ENCODE measurements at places on chromosomes 4 and X.

- no peak for DNase-seq
Observed at GRCh38 chr4:88738180-88738579, 40.6 kb upstream of the NAP1L5 start.

GRCh38 chr4:189773909-189774308, 166.8 kb upstream of the FRG1 start:
- DNase-seq: no peak

DNA sequence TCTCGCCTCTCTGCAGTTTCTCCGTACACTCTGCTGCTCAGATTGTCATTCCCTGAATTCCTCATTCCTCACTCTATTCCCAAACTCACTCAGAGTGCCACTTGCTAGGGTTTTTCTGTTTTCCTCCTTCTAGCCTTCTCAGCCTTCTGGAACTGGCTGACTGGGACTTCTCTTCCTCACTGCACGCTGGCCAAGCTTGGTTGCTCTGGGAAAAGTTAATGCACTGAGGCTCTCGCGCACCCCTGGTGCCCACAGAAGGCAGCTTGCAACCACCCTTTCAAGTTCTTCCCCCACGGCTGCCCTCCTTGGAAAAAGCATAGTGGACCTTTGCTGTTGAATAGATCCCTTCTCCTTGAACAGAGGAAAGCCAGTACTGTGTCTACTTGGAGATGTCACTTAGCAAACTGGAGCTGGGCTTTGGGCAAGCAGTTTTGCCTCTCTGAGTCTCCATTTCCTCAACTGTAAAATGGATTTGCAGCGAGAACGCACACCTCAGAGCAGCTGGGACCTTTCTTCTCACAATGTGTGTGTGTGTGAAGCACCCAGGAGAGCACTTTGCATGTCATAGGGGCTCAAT, 6.0 kb upstream of the CCKAR start:
- no peak for DNase-seq

DNA sequence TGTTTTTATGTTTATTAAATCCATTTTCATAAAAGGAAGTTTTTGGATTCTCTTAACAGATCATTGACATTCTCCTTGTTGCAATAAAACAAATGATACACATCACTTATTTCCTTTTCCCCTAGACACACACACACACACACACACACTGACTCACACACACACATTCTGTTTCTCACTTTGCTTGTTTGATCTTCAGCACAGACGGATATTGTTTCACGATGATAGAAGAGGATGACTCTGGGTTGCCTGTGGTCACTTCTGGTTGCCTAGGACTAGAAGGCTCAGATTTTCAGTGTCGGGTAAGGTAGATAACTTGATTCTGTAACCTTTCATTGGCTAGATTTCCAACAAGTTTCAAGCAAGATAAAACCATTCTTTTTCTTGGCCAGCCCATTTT, 356.8 kb downstream of the BMPR1B start:
- no peak for DNase-seq

GRCh38 chr4:173194157-173194556, 25.5 kb downstream of the GALNT7 start:
- no peak for DNase-seq

DNA sequence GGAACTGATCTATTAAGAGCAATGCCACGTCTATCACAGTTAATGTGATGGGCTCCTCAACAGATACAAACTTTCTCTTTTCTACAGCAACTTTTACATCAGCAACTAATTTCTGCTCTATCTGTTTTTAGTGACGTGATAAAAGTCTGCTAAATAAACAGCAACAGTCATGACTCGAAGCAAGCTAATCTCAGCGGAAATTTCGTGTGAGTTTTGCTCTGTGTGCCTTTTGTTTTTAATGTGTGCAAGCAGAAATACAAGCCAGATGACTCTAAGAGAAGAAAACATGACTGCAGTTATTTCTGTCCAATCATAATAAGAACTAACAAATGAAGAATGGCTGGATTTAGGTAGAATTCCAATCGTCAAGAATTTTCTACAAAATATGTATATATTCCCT, 214.3 kb downstream of the LDB2 start:
- DNase-seq: no peak

- DNase-seq: no peak
Observed at GRCh38 chr4:156663663-156664062, 307.9 kb downstream of the PDGFC start.

- no peak for DNase-seq
Observed at GRCh38 chr4:78136109-78137081, 79.3 kb downstream of the FRAS1 start.

- DNase-seq: no peak
Observed at GRCh38 chr4:55121246-55121645, 4.1 kb downstream of the KDR start.

DNA sequence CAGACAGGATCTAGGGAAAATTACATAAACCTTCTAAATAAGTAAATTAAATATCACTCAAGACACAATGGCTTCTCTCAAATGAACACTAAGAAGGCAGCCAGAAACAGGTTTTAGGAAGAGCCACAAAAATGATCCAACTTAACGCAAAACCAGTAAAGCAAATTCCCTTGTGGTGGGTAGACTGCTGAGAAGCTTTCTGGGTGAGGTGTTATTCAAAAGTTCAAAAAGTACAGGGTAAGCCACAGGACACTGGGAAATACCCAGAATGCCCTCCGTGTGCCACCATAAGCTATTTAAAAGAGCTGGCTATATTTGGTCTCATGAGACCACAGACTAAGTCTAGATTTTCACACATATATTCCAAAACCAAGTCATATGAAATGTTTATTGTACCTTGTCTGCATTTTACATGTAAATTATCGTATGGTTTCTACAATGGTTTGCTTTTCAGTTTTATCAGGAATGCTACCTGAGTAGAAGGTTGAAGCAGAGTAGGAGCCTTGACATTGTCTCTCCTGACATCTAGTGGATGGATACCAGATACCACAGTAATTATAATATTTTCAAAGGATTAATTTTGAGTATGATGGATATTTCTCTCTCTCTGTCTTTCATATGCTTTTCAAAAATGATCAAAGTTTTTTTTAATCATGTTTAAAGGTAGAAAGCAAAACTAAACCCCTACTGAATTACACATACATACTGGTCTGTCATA, 109.3 kb upstream of the KLHL13 start:
- no peak for DNase-seq

- DNase-seq: no peak
Observed at GRCh38 chrX:10828036-10828435, 207.7 kb upstream of the MID1 start.

DNA sequence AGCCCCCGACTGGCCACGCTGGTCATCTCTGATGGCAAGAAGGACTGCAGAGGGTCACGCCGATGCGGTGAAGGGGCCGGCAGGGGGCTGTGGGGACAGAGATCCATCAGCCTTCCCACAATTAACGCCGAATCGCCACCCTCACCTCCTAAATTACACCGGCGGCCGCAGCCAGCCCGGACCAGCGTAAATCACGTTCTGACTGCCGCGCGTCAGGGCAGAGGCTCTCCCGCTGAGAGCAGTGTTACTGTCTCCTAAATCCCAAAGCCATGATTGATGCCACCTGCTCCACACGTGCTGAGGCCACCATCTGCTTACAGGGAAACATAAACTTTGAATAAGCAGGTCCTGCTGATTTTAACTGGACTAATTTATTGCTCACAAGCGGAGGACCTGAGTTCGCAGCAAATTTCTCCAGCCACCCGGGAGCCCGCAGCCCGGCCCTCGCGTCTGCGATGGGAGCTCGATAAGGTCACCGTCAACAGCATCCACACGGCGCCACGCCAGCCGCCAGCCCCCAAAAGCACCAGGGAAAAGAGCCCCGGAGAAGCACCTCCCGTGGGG, 127.3 kb upstream of the NKX1-1 start:
- DNase-seq: no peak

DNA sequence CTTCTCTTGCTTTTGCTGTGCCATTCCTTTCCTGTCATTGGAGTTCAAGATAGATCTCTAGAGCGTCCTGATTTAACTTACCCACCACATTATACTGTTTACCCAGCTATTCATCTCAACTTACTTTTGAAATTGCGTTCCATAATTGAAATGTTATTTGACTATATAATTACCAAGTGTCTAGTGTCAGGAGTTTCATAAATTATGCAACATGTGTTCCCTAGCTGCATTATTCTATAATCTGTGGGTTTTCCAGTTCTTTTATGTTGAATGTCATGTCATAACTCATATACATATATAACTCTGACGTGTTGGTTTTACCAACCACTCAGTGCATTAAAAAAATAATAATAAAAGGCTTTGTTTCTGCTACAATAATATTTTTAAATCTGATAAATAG, 285.9 kb upstream of the ARSJ start:
- DNase-seq: no peak

DNA sequence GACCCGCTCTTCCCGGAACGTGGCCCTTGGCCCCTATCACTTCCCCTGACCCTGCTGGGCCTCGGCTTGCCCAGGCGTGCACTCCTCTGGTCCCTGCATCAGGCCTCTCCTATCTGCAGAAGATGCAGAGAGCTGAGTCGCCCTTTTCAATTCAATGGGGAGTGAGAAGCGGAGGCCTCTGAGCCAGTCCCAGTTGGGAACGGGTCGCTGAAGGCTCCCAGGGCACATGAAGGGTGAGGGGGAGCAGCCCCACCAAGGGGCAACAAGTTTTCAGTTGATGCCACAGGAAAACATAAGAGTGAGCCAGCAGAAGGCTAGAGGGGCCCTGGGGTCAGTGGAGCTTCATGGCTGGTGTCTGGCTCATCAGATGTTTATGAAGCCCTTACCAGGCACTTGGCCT, 17.1 kb downstream of the PSAPL1 start:
- DNase-seq: peak; percentile 1

GRCh38 chr4:97121493-97121892, 1021.8 kb downstream of the STPG2 start:
- no peak for DNase-seq

DNA sequence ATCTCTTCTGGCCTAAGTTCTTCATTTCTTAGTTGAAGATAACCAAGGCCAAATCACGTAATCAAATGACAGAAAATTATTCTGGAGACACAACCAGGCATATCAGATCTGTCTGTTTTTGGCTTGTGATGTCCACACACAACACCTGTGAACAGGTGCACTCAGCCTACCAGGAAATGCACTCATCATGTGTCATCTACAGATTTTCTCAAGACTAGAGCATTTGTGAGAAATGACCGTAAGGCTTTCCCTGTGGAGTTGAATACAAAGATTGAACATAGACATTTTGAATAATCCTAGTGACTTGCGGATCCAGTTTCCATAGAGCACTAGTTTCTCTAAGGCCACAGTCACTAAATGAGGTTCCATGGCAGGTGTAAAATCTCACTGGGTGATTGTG, 26.7 kb upstream of the CXCL8 start:
- DNase-seq: no peak

DNA sequence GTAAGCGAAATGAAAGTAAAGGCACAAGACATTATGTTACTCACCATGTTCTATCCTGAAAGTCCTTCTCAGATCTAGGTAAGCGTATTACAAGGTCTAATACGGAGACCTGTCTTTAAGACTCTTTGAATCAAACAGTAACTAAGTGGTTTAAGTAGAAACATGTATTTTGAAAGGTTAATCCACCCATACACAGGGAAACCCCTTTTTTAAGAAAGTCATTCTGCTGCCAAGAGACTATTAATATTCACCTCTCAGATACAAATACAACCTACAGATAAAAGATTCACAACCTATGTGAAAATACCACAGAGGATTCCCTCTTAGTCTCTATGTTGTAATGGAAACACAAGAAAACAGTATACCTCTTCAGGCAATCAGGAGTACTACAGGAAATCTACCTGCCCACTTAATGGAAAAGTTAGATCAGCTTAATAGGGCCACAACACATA, 63.2 kb upstream of the TNIP3 start:
- DNase-seq: no peak

DNA sequence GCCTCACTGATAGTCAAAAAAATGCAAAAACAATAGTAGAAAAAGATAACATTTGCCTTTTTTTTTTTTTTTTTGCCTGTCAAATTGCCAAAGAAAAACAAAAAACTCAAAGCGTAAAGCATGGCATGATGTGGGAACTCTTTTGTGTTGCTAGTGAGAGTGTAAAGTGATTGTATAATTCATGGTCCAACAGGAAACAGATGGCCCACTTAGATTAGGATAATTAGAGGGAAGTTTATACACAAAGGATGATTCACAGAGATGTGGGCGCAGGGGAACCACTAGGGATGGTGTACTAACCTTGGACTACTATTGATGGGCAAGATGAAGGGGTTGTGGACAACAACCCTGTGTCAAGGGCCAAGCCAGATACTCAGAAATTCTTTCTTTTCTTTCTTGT, 16.4 kb downstream of the MCUB start:
- no peak for DNase-seq

DNA sequence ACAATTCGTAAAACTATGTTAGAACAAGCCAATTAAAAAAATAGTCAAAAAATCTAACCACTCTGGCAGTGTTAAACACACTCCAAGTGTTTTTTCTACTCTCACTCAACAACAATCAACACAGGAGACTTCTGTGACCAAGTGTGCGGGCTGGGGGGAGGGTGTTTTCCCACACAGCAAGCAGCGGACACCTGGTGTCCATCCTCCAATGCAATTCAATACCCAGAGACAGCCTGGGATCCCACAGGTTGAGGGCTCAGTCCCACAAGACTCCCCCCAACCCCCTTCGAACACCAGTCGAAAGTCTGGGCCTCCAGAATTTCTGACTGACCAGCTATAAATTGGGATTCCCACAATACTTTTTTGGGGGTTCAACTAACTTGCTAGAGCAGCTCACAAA, 8.3 kb upstream of the PIM2 start:
- DNase-seq: no peak

DNA sequence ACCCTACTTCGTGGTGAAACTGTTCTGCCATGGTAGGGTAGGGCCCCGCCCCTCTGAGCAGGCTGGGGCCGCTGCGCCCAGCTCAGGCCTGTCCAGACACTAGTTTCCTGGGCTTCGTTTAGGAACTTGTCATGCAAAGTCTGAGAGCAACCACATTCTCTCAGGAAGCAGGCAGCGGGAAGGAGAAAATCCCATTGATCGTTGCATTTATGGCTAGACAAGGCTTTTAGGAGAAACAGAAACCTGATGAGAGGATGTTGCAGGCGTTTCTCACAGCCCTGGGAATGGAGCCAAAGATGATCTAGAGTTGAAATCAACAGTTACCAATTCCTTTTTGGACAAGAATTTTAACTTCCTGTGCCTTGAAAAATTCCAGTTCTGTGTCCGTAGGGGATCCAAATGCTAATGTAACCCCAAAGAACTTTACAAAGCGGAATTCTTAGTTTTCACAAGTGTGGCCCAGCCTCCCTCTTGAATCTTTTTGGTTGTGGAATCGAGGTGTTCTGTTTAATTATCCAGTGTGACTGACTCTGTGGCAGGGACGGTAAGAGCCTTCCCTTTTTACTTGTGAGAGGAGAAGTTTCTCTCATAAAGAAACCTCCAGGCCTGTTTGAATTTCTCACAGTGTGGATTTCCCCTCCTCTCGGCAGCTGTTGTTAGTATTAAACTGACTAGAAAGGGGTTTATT, 4.5 kb upstream of the CXCL9 start:
- no peak for DNase-seq

- no peak for DNase-seq
Observed at GRCh38 chr4:106287353-106287969, 28.5 kb downstream of the TBCK start.

- DNase-seq: no peak
Observed at GRCh38 chrX:153245288-153245731, 66.2 kb downstream of the MAGEA1 start.

All from BE2C (cell line).